ENCODE measurements at places on chromosomes 2 and 18.

DNA sequence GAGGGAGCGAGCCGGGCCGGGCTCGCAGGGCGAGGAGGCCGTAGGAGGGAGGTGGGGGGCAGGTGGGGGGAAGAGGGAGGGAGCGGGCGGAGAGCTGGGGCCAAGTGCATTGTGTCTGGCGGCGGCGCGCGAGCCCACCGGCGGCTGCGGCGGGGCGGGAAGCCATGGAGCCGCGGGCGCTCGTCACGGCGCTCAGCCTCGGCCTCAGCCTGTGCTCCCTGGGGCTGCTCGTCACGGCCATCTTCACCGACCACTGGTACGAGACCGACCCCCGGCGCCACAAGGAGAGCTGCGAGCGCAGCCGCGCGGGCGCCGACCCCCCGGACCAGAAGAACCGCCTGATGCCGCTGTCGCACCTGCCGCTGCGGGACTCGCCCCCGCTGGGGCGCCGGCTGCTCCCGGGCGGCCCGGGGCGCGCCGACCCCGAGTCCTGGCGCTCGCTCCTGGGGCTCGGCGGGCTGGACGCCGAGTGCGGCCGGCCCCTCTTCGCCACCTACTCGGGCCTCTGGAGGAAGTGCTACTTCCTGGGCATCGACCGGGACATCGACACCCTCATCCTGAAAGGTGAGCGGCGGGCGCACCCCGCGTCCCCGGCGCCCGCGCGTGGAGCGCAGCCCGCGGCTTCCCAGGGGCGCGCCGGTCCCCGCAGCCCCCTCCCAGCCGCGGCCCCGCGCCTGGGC is at the start of gene TMEM178A:
Gene TMEM178A, plus strand, starts transcription at position 107 of the 680 bp plus-strand sequence. Its CDS starts 58 bp downstream, at position 165.
- no peak for DNase-seq

DNA sequence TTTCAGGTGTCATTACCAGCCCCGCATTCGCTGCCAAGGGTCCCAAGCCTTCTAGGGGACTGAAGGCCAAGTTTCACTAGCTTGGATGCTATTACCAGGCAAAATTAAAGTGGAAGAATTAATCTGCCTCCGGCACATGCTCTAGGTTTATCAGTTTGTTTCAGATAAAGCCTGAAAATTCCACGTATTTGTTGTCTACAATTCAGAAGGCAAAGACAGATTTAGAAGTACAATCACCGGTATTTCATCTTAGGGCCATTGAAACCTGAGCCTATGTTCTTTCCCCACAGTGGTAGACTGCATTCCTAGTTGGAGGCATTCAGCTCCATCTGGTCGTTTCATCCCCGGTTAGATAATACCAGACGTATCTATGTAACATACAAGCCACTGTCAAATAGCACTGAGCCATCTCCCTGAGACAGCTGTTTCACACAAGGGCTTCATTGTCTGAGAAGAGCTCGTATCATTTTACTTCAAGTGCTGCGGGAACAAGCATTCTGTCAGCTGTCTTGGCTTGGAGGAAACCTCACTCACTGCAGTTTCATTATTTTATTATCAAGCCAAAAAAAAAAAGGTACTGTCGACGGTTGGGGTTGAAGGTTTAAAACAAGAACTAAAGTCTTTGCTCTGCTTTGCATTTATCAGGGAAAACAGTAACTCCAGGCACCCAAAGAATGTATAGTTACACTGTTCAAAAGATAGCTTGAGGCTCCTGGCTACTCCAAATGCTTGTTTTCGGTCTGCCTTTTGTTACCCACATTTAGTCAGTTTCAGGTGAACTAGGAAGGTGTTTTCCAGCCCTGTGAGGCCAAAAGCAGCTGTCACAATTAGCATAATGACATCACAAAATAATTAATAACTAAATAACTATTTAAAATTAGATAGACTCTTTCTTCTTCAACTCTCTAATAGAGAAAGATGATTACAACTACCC is 76.7 kb downstream of the TGIF1 start:
- DNase-seq = no peak

GRCh38 chr2:100589527-100589926 is 26.7 kb downstream of the PDCL3 start:
- DNase-seq = no peak

GRCh38 chr2:47626664-47627063 is 156.3 kb upstream of the MSH6 start:
- DNase-seq = no peak

DNA sequence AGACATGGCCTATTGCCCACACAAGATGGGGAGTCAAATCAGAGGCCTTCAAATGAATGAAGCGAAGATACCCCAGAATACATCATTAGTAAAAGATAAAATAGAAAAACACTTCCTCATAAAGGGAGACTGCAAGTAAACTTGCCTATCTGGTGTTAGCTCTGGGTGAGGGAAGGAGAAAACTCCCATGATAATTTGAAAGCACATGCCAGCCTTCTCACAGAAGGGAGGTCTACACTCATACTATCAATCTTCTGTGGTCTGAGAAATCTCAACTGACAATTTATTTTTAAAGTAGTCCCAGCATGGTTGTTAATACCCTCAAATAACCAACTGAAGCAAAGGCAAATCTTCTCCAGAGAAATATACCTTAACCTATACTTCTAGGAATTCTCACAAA is 75.4 kb downstream of the EXOC6B start:
- no peak for DNase-seq
